HTR-8/SVneo (cell line): ENCODE measurements at places on chromosomes 16 and 17.
A peak's percentile ranks its signal among the peaks of the same experiment; 100 is the strongest.

DNA sequence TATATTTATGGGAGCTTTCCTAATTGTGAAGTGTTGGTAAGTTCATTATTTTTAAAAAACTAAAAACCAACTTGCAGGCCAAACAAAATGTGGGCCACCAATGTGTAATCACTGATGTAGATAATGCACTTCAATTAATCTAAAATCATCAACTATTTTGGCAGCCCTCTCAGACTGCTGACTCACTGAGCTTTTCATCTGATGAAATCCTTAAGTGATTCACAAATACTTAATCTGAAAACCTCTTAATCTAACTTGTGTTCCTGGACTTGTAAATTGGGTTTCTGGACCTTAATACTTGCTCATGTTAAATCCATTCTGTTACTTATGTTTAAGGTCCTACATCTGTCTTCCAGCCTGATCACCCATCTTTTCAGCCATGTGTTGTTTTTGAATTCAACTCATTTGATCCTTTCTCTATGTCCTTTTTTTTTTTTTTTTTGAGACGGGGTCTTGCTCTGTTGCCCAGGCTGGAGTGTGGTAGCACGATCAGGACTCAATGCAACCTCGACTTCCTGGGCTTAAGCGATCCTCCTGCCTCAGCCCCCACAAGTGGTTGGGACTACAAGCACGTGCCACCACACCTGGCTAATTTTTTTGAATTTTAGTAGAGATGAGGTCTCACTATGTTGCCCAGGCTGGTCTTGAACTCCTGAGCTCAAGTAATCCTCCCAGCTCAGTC lies 39.0 kb downstream of the PRKCB start:
- no peak for DNase-seq

DNA sequence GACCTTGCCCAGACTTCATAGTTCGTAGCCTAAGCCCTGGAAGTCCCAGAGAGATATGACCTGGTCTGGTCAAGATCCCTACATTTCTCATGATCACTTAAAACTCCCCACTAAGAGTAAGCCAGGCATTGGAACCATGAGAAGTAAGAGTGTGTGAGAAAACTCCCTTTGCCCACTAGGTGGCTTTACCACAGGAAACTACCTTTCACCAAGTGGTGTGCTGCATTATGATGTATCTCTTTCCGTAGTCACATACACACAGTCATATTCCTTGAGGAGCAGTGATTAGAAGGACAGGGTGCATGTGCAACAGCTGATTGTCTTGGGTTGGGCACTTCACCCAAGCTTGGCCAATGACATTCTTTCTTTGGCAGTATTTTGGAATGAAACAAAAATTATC lies 639.3 kb downstream of the KCNJ2 start:
- DNase-seq, result no peak

DNA sequence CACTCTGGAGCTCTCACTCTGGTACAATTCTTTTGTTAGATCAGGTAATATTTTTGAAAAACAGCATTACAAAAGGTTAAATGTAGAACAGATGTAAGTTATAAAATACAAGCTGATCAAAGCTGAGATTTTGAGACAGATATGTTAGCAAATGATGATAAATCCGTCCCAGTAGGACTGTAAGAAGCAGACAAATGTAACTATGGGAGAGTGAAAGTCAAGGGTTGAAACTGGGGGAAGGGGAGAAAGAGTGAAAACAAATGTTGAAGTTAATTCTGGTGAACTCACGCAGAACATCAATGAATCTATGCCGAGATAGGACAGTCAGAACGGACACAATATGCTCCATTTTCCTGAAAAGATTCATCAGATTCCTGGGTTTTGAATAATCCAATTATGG lies 298.9 kb upstream of the IRX5 start:
- no peak for DNase-seq

DNA sequence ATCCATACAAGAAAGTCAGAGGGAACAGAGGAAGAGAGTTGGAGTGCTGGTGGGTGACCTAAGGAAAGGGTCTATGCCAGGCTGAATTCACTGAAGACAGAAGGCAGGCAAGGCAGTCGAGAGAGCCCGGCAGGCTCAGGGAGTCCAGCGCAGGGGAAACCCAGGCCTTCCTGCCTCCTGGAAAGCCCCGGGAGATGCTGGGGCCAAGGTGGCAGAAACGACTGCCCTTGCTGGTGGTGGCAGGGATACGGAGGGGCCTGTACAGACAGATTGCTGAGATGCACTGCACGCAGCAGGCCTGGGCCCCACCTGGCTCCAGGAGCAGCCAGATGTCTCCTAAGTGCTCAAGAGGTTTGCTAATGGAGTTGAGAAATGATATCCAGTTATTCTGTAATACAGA lies 59.8 kb downstream of the GTF3C1 start:
- DNase-seq, result no peak

GRCh38 chr17:1039511-1040215 lies 42.7 kb downstream of the TIMM22 start:
- no peak for DNase-seq

GRCh38 chr16:3101841-3102470 lies 2.9 kb upstream of the ZSCAN10 start:
- no peak for DNase-seq

DNA sequence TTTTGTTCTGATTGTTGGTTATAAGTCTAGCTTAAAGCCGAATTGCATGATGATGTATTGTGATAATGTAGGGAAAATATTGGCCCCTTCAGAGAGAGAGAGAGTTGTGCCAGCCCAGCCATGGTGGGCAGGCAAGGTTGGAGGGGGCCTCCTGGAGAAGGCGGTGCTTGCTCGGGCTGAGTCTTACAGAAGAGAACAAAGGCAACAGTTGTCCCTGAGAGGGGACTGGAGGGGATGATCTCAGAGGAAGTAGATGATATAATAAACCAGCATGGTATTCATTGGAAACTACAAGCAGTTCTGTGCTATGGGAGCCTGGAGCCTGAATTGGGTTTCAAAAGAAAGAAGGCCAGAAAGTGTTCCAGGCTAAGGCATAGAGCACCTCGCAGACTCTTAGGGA lies 173.8 kb downstream of the RPTOR start:
- DNase-seq, result no peak

DNA sequence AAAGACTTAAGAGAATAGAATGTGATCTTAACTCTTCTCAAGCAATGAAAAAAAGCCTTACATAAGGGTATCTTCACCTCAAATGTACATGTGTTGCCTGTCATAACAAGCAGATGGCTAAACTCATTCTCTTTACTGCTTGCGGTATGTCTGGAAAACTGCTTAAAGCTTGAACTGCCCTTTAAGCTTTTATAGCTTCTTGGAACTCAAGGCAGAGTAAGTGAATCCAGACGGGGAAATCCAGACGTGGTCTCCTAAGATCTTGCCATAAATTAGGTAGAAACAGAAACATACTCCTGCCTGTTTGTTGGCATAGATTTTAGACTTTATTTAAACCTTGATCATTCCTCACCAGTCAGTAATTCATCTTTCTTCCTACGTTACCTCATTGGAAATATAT lies 19.6 kb downstream of the CLUAP1 start:
- no peak for DNase-seq

DNA sequence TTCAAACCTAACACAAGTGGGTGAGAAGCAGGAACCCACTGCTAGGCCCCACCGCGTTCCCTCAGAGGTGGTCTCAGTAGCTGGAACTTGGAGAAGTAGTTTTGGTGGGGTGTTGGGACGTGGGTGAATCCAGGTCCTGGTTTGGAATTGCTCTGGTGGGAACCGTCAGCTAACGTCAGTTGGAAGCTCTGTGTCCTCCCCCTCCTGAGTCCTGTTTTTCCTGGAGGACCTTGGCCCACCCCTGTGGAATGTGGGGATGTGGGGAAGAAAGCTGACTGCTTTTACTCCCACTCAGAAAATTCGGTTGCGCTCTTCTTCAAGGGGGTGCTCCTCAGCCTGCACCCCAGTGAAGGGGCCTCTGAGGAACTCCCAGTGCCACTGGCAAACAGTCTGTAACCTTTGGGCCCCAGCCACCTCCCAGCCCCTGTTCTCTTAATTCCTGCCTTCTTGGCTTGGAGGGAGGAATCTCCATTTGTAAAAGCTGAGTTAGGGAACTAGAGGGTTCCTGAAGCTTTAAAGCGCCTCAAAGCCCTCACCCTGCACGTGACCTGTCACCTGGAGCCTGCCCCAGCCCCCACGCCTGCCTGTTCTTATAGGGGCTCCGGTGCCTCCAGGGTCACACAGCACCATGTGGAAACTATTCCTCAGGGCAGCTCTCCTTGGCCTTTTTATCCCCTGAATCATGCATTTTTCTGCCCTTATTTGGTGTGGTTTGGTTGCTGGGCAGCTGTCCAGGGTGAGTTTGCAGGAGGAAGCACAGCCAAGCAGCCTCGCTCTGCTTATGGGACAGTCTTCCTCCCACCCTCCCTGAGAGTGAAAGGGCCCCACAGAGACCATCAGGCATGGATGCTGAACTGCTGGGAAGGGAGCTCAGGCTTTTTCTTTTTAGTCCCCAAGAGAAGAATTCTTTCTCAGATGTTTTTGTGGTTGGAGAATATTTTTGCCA lies 16.2 kb upstream of the NAGLU start:
- DNase-seq, result peak; percentile 95

DNA sequence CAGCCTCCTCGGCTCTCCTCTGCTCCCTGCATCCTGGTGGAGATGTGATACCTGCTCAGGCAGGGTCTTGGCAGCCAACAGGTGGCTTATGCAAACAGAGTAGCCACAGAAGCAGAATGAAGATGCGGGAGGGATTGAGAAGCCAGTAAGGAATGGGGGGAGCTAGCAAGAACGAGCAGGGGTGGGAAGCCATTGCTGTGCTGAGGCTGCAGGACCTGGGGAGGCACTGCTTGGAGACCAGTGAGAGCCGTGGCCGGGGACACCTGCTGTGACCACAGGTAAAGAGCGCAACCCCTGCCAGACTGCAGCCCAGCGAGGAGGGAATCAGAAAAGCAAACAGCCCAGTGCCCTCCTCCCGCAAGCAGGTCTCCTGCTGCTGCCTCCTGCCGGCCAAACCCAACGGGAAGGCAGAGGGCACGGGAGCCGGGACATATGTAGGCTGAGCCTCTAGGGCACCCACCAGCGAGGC lies 14.7 kb downstream of the AIPL1 start:
- no peak for DNase-seq

DNA sequence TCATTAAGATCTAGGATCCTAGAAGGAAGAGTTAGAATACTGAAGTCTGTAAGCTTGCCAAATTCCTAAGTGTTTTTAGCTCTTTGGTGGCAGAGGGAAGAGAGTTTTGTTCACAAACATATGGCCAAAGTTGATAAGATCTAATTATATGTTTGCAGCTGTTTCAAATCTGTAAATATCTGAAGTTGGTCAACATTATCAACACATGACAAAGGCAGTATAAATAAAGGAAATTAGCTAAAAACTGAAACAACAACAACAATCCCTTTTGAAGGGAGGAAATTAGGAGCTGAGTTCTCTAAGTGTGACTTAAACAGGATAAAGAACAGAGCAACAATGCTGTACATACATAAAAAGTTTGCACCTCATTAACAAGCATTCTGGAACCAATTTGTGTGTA lies 208.7 kb downstream of the KCNJ2 start:
- no peak for DNase-seq

- no peak for DNase-seq
These were observed 24.9 kb upstream of the ADAMTS18 start for GRCh38 chr16:77459534-77460254.

GRCh38 chr17:57197466-57198071 lies 58.8 kb upstream of the MSI2 start:
- DNase-seq, result no peak

GRCh38 chr17:37506678-37507077 lies 17.0 kb downstream of the DUSP14 start:
- peak; percentile 54 for DNase-seq

- no peak for DNase-seq
These were observed 17.3 kb downstream of the SAMD14 start for GRCh38 chr17:50112694-50113093.

DNA sequence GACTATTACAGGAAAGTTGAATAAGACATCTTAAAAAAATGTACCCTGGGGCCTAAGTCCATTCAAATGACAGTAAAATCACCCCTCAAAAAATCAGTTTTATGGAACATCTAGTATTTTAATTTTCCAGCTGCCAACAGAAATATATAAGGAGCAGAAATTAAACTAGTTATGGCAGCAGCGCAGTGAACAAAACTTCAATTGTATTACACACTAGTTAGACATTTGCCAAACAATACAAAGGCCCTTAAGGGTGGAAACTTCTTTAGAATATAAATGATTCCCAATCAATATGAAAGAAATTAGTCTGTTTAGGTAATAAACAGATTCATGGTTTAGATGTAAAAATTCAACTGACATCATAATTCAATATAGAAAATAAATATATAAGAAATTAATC lies 18.1 kb upstream of the RFFL start:
- DNase-seq, result no peak
